ENCODE measurements at places on chromosomes 3 and 15. TPM values are rescaled to one million over a fixed set of nuclear protein-coding genes. Genes with fewer than 3 reads are reported as not detected.

HDGFL3 gene
- 97.2 TPM for total RNA-seq

FANCD2OS gene
- not detected for total RNA-seq

TMEM207 gene
- total RNA-seq, result not detected

TMEM266 gene
- 2.0 TPM for total RNA-seq

RLBP1 gene
- total RNA-seq, result not detected

PIF1 gene
- 10.8 TPM for total RNA-seq

PRRT3 gene
- 8.3 TPM for total RNA-seq

MRAS gene
- 40.1 TPM for total RNA-seq

MSL2 gene
- total RNA-seq, result 44.5 TPM

ARHGEF26 gene
- total RNA-seq, result 6.2 TPM

MEIS2 gene
- total RNA-seq, result 379 TPM

COL6A5 gene
- total RNA-seq, result 0.04 TPM

HYKK gene
- total RNA-seq, result 5.6 TPM

CPLX3 gene
- total RNA-seq, result 0.14 TPM

HYAL3 gene
- total RNA-seq, result 2.9 TPM

ZNF385D gene
- 3.7 TPM for total RNA-seq

NUSAP1 gene
- total RNA-seq, result 52.5 TPM

CYP8B1 gene
- not detected for total RNA-seq

FSTL1 gene
- total RNA-seq, result 734 TPM

COL6A6 gene
- total RNA-seq, result 13.3 TPM

DZIP1L gene
- 26.5 TPM for total RNA-seq

TMEM39A gene
- total RNA-seq, result 69.6 TPM

TIMP4 gene
- 0.16 TPM for total RNA-seq

NUP210 gene
- total RNA-seq, result 26.7 TPM

FBXO40 gene
- total RNA-seq, result not detected

PLCL2 gene
- 3.6 TPM for total RNA-seq

ROPN1B gene
- not detected for total RNA-seq

USP3 gene
- total RNA-seq, result 65.7 TPM

SEMA3F gene
- 101 TPM for total RNA-seq

SLC51A gene
- total RNA-seq, result not detected

PRSS50 gene
- 4.8 TPM for total RNA-seq

GUCA1C gene
- not detected for total RNA-seq

SERINC4 gene
- 0.09 TPM for total RNA-seq

CD96 gene
- 0.20 TPM for total RNA-seq

SLC28A1 gene
- 0.20 TPM for total RNA-seq

H1-8 gene
- not detected for total RNA-seq

TF gene
- 5.7 TPM for total RNA-seq

CEMIP gene
- 0.70 TPM for total RNA-seq

IQCF6 gene
- total RNA-seq, result not detected

TEX55 gene
- not detected for total RNA-seq
